ENCODE measurements at places on chromosomes 3 and 15.

DNA sequence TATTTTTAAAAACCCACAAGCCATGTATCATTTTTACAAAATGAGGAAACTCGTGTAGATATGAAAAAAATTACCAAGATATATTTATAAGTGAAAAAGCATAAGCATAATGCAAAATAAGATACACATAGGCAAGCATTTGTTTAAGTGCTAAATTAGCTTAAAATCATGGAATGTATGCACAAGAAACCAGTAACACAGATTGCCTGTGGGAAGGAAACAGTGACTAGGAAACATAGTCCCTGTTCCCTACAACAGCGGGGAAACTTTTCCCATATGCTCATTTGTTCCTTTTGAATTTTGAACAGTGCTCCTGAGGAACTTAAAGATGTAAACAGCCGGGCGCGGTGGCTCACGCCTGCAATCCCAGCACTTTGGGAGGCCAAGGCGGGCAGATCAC is 169.5 kb downstream of the PDE8A start:
- no peak for DNase-seq

- DNase-seq, result no peak
These were observed 3.3 kb downstream of the CAND2 start for GRCh38 chr3:12799525-12800440.

- no peak for DNase-seq
These were observed 27.1 kb downstream of the PLA2G4F start for GRCh38 chr15:42129364-42129763.

DNA sequence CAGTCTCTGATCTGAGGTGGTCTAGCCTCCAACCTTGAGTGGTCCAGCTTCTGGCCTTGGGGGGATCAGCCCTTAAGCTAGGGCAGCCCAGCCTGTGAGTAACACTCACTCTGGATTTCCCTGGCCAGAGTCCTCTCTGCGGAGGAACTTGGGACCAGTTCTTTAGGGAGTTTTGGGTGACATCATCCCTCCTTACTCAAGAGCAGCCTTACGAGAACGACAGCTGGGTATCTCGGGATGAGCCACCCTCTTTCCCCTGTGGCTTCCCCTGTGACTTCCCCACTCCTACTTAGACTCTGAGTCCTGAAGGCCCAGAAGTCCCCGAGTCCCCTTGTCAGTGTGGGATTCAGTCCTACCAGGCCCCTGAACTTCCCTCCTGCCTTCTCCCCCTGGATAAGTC is 10.2 kb upstream of the PLXND1 start:
- DNase-seq, result no peak

- DNase-seq, result no peak
These were observed 105.3 kb downstream of the TNIK start for GRCh38 chr3:171354706-171355582.

GRCh38 chr15:84081391-84082168 is 154.0 kb upstream of the GOLGA6L4 start:
- DNase-seq, result no peak

DNA sequence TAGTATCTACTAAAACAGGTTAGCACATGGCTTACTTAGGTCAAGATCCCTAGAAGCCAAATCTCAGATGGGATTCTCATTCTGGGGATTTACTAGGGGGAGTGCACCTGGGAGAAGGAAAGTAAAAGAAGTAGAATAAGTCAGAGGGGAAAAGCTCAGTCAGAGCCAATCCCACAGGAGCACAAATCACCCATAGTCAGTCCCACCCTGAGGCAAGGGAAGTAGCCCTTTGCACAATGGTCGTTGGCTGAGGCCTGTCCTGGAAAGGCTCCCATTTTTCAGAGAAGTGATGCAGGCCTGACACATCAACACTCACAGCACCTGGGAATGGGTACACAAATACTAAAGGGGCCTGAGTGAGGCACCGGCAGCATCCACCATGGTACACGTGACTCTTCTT is 39.8 kb downstream of the SST start:
- DNase-seq, result no peak

DNA sequence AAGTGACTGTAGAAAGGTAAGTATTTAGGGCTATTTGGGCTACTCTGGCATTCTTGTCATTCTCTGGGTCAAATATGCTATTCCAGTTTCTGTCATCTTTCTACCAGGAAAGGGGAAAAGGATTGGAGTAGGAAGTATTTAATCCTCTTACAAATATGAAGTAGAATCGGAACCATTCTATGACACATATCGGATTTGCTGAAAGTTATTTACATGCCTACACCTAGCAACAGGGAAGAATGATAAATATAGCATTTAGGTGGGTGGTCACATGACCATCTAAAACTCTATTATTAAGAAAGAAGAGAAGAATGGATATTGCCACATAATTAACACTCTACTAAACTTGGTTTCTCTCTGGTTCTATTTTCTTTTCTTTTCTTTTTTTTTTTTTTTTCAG is 1353.1 kb downstream of the ZPLD1 start:
- no peak for DNase-seq

DNA sequence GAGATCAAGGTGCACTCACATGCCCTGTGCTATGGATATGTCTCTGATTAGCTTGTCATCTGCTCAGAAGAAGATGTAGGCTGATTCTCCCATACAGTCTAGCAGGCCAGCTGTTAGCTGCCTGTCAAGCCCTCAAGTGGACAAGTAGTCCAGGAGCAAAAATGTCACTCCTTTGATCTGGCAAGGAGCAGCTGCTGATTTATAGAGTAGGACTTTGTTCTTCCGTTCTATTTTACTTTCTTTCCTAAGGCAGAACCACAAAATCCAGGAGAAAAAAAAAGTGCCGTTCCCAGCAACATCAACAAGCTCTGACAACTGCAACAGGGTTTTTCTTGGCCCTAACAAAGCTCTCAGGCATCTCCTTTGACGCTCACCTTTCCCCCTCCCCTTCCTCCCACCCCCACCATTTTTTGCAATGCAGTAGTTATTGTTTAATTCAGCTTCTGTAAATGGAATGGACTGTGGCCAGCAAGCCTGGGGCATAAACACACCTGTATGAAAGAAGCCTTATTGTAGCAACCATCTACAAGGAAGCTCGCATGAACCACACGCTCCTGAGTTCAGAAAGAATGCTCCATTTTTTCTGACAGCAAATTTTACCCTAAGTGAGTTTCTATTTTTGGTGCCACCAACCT is 196.3 kb downstream of the MEIS2 start:
- DNase-seq, result no peak

DNA sequence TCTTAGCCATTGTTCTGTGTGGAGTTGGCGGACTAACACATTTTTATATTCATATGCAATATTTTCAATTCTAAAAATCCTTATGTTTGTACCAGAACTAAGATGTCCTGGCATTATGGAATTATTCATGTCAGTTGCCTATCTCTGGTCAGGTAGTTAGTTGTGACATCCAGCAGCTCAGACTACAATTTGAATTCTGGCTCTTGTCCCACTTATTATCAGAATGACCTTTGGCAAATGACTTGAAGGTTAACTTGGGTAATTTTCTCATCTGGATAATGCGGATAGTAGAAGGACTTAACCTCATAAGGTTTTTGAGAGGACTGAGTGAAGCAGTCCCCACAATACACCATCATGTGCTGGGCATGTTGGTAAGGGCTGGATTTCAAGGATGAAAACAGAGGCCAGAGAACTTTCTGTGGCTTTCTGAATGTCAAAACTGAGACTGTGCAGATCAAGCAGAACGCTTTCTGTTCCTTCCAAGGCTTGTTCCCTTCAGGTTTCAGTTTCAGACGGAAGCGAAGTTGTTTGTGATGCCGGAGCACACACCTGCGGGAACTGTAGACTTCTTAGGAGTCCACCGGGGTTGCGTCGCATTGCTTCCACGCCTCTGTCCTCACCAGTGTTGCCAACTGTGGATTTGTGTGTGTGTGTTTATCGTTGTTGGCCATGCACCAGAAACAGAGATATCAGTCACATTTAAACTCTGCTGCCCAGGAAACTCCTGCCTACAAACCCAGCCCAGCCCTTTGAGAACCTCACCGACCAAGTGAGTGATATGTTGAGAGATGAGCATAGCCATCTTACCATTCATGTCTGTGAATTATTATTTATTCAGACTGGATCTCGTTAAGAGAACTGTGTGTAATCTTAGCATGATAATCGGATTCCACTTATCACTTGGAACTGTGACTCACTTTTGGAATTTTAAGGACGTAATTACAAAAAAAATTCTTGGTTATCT is 76.0 kb downstream of the PTPRG start:
- no peak for DNase-seq

- DNase-seq, result no peak
These were observed 21.9 kb upstream of the P2RY13 start for GRCh38 chr3:151351219-151351618.

- DNase-seq, result no peak
These were observed 251.1 kb downstream of the TJP1 start for GRCh38 chr15:29570948-29571791.

DNA sequence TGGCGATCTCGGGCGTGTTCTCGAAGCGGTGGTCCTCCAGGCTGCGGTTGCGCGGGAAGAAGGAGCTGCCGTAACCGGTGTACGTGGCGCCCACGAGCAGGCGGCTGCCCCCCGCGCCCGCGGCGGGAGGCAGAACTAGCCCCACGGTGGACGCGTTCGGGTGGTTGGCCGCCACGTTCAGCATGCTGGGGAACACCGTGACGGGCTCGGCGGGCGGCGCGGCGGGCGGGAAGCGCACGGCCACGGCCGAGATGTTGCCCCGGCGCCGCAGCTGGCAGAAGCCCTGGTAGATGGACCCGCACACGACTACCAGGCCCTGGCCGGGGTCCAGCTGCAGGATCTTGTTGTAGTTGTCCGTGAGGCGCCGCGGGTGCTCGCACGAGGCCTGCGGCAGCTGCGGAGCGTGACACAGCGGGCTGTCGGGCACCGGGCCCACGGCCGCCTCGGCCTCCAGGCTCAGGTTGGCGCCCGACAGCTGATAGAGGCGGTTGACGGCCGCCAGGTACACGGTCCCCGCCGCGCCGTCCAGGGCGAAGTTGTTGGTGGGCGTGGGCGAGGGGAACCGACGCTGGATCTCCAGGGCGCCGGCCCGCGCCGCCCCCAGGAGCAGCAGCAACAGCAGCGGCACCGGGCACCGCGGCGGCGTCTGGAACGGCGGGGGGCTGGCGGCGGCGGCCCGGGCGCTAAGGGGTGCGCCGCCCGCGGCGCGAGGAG is 397 bp downstream of the PLXND1 start:
- no peak for DNase-seq

GRCh38 chr3:100103558-100104441 is 10.5 kb downstream of the FILIP1L start:
- DNase-seq, result no peak

DNA sequence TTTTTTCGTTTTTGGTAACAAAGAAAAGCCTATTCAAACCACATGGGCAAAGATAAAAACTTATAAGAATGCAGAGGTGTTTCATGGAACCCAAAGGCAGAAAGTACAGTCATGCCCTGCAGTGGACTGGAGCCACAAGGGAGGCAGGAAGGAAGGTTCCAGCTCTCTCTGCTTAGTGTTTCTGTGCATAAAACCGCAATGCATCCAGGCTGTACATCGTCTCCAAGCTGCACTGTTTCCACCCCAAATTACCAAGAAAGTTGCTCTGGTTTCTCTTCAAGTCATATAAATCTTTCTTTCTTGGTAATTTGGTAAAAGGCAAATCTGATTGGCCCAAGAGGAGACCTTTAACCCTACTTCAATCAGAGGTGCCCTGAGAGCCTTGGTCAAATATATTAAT is 15.8 kb downstream of the TRAT1 start:
- no peak for DNase-seq

GRCh38 chr3:106004826-106005225 is 136.0 kb upstream of the CBLB start:
- no peak for DNase-seq

GRCh38 chr3:24151594-24151993 is 206.5 kb downstream of the NR1D2 start:
- DNase-seq, result no peak

DNA sequence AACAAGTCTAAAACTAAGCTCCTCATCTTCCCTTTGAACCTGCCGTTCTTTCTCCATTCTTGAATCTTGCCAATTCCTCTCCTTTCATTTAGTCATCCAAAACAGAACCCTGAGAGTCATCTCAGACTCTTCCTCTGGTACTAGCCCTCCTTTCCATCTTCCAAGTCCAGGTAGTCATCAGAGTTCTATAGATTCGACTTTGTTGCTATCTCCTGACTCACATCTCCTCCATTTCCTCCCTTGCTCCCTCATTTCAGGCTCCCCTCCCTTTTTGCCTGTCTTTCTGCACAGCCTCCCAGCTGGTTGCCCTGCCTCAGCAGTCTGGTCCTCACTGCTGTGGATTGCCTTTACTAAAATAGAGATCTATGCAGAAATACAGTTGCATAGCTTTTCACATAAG is 4.7 kb downstream of the ATG7 start:
- no peak for DNase-seq

- DNase-seq, result no peak
These were observed 344.6 kb downstream of the SV2B start for GRCh38 chr15:91444656-91445055.
